ENCODE measurements at places on chromosomes 2 and 18. TPM values are rescaled to one million over a fixed set of nuclear protein-coding genes. Genes with fewer than 3 reads are reported as not detected.

CFAP210 gene
- total RNA-seq, result not detected

EEF1B2 gene
- 654 TPM for total RNA-seq

CKAP2L gene
- 2.5 TPM for total RNA-seq

IL36A gene
- total RNA-seq, result not detected

FLACC1 gene
- 0.14 TPM for total RNA-seq

SCTR gene
- total RNA-seq, result not detected

GPR45 gene
- total RNA-seq, result not detected

GAD1 gene
- 0.82 TPM for total RNA-seq

FMNL2 gene
- total RNA-seq, result 68.0 TPM

FRZB gene
- not detected for total RNA-seq

VSNL1 gene
- total RNA-seq, result 0.13 TPM

AQP12B gene
- not detected for total RNA-seq

LHCGR gene
- not detected for total RNA-seq

SNRNP200 gene
- total RNA-seq, result 104 TPM

RTP5 gene
- not detected for total RNA-seq

HOXD12 gene
- not detected for total RNA-seq

DNA sequence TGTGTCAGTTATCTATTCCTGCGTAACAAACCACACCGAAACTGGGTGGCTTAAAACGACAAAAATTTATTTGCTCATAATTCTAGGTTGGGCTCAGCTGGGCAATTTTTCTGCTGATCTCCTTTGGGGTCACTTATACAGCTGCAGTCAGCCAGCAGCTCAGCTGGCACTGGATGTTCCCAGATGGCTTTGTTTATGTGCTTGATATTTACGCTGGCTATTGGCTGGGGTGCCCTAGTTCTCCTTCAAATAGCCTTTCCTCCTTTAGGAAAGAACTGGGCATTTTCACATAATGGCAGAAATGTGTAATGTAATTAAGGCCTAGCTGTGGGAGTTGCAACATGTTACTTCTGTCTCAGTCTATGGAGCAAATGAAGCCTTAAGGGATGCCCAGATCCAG, 142.2 kb downstream of the B3GNT2 start:
- no peak for DNase-seq

DNA sequence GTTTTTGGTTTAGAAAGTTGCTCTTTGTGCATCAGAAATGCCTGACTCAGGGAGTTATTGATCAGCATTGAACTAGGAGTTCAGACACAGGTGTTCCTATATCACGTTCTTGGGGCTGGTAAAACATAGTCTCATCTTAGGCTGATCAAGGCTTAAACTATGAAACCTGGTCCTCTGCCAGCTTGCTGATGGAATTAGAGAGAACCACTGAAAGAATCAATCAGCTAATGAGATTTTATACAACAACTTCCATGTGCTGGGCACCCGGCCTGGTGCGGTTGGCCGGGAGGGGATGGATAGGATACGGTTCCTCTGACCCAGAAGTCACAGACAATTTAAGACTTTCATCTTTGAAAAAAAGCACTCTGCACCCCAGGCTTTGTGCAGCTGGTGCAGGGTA, 164.9 kb downstream of the RDH14 start:
- DNase-seq, result no peak

GRCh38 chr2:115520727-115521126, 1078.3 kb downstream of the DPP10 start:
- no peak for DNase-seq

GRCh38 chr2:127011231-127011661, 95.7 kb downstream of the BIN1 start:
- DNase-seq, result no peak

DNA sequence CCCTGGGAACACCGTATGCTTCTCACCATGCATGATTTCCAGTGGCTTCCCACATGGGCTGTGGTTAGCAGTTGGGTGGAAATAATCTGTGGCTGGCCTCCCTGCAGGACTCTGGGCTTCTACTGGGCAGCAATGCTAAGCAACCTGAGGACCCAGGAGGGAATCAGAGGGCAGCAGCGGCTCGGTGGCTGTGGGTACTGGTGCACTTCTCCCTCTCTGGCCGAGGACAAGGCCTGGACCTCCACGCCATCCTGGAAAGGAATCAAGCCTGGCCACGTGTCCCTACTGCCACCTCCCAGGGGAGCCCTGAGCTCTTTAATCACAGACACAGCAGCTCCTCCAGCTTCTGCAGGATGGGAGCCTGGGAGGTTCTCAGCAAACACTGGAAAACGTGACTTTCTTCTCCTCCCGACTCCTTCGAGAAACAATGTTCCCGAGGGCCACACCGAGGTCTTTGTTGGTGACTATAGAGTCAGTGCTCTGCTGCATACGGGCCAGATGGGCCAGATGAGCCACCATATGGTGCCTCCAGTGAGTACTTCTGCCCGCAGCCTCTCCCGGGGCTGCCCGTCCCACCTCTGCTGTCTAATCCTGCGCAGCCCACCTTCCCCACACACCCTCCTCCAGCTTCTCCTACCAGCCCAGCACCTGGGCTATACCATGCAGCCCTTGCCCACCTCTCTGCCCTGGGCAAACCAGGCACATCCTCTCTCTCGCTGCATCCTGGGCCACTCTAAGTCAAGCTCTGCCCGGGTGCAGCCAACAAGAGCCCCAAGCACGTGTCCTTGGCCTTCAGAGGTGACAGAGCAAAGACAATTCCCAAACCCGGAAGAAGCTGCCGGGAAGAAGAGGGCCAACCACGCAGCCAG, 42.8 kb upstream of the OTOS start:
- no peak for DNase-seq

DNA sequence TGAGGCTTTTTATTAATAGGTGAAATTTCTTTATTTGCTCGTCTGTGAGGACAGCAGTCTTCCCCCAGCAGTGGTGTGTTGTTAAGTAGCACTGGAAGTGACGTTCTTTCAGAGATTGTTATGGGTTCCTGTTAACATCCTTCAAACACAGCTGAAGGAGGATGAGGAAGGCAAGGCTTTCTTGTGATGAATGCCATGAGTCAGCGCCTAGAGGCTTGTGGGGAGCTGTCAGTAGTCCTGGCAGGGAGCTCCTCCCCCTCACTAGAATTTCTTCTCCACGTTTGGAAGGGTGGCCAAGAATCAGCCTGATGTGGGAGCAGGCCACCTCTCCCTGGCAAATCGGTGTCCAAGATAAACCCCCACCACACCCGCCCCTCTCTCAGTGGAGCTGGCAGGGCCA, 113.2 kb downstream of the ARHGEF4 start:
- DNase-seq, result no peak

DNA sequence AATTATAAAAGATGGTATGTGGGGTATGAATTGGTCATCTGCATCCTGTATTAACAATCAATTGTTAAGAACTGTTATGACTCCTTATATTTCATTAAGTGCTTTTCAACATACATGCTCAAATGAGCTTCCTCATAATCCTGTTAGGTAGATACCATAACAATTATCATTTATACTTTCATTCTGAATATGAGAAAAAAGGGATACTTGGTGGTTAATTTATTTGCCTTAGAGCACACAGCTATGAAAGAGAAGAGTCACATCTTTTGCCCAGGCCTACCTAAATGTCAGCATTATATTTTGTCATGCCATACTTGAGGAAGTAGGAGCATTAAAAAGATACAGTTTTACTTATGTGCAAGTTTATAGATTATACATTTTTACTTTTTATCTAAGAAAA, 169.6 kb downstream of the TCF4 start:
- no peak for DNase-seq

DNA sequence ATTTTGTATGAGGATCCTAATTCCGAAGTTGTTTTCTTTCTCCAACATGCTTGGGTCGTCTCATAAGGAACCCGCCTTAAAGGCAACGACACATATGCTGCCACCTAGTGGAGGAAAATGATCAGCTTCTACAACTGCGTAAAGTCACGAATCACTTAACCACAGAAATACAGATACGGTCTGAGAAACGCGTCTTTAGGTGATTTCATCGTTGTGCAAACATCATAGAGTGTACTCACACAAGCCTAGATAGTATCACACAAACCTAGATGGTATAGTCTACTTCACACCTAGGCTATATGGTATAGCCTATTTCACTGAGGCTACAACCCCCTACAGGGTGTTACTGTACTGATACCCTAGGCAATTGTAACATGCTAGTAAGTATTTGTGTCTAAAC, 13.1 kb downstream of the GNLY start:
- peak; percentile 78 for DNase-seq

DNA sequence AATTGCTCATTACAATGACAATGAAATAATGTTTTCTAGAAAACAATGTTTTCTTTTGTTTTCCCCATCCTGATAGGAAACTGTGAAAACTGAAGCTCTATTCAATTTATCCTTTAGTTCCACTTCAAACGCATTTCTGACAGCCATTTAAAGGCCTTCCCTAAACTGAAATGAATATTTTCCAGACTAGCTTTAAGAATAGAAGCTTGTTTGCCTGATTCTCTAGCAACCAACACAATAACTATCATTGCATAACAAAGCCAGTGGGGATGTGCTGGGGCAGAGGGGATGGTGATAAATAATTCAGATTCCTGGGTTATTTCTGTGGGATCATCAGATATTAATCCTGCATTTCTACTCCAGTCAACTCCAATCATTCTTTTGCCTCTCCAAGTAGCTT, 427.1 kb downstream of the RND3 start:
- no peak for DNase-seq

- no peak for DNase-seq
Observed at GRCh38 chr2:23940718-23941620, 706 bp downstream of the UBXN2A start.

DNA sequence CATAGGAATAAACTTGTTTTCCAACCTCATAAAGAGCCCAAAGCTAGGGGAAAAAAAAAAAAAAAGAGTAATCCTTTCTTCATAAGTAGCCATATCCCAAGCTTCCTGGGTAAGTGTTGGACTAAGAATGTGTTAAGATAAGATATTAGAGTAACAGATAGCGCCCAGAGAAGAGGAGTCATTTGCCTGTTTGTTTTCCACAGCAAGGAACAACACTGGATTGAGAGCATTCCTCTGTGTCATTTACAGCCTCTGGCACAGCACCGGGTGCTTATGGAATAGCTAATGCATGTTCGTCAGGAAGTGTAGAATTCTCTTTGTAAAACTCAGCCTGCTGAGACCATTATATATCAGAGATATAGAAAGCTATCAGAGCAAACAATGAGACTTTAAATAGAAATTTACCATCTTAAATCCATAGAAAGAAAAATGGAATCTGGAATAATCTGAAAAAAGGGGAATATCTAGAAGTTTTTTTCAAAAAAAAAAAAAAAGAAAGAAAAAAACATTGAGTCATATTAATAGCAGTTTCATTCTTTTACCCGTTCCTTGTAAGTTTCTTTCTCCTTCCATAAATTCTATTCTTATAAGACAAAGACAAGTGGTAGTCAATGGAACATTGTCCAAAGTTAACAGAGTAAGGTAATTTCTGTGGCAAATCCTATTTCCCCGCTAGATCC, 37.6 kb downstream of the LRP2 start:
- DNase-seq, result no peak

GRCh38 chr2:230318190-230319121, 8.5 kb upstream of the SP140L start:
- DNase-seq, result no peak

DNA sequence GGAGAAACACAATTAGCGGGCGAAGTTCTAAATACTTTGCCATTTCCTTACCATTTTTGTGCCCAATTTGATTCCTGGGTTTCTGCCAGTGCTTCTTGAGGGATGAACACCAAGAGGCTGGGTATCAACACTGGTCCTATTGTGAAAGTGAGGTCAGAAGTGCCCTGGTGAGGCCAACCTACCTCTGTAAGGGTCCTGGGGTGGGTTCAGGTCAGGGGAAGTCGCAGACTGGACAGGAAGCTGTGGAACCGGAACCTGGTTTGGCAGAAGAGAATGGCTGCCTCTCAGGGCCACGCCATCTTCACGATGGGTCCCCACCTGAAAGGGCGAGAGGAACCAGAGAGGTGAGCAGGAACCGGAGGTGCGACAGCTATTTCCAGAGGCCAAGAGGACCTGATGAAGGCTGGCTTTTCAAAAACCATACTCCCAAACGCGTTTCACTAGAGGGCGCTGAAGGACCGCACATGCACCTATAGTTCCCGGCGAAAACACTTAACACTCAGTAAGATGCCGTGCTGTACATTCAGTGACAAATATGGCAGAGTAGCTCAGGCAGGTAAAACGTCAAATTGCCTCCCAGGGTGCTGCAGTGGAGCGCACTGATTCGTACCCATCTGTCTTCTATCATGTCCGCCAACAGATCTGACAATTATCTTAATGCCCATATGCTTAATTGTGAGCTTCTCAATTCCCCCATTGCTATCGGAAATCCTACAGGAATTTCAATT, 275.3 kb upstream of the CCDC68 start:
- peak; percentile 43 for DNase-seq

DNA sequence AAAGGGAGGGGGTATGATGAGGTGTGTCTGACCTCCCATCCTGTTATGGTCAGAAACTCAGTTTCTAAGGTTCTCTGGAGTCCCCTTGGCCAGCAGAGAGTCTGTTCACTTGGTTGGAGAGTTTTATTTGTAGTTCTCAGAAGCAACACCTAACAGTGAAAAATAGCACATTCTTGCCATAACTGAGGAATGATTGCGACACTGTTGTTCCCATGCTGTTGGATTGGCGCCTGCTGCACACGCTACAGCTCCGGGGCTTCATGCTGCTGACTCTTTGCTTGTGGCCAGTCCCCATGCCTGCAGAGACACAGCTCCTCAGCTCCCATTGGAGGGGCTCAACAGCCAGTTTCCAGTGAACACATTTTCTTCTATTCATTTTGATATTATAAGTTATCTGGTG, 42.1 kb downstream of the TPGS2 start:
- DNase-seq, result peak; percentile 56

DNA sequence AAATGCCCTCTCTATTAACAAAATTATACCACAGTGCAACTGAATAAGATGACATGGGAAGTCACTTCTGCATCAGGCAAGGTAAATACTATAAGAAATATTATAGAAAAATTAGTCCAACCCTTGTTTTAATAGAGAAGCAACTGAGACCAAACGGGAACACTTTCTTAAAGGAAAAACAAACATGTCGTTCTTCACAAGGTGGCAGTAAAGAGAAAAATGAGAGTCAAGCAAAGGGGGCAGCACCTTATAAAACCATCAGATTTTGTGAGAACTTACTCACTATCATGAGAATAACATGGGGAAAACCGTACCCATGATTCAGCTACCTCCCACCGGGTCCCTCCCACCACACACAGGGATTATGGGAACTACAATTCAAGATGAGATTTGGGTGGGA, 481.7 kb upstream of the CRIM1 start:
- no peak for DNase-seq

- DNase-seq, result peak; percentile 75
Observed at GRCh38 chr2:199303728-199304177, 154.0 kb downstream of the SATB2 start.

DNA sequence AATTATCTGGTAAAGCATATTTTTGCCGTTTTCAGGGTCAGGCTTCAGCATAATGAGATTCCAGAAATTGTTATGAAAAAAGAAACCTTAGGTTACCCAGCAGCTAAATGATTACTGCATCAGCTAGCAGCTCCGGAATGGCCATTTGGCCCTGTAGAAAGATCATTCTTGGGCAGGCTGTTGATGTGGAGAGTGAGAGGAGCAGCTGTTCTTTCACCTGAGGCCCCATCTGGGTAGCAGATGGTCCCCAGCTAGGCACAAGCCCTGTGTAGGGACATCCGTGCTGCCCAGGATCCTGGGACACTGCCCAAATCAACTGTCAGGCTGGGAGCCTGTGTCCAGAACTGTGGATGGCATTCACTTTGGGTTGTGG, 61.8 kb downstream of the NEDD4L start:
- no peak for DNase-seq

Measured in kidney epithelial cell (primary cell).